ENCODE measurements at places on chromosomes 5 and 9.

- no peak for DNase-seq
Measured at GRCh38 chr9:68825762-68826472, 120.9 kb downstream of the PIP5K1B start.

DNA sequence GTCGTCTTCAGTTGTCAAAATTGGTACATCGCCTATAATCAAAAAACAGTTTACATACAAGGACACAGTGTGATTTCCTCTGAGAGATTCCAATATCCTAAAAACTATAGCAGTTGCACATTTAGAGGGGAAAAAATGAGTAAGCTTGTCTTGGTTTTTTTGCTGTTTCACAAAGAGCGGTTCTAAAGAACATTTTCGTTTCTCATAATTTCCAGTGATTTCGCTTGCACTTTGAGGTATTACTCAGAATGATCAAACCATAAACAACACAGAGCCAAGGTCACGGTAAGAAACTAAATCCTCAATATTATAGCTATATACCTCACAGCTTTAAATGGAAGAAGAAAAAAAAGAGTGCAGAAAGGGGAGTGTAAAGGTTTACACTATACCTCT is 861 bp downstream of the MTX3 start:
- no peak for DNase-seq

- DNase-seq: no peak
Measured at GRCh38 chr9:135083831-135084230, 3.6 kb upstream of the OLFM1 start.

DNA sequence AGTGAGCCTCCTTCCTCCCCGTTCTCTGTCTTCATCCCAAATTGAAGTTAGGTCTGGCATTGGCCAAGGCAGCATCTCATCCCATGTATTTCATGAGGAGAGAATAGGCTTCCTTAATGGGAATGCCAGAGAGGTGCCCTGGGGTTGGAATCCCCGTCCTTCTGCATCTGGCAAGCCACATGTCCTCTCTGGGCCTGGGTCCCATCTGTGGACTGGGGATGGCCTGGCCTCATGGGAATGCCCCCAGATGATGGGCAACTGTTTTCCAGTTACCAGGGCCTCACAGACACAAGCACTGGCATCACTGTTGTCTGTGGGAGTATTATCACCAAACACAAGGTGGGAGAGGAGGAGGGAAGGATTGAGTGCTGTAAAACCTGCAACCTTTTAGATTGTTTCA is 153.9 kb downstream of the FSTL4 start:
- DNase-seq: no peak

DNA sequence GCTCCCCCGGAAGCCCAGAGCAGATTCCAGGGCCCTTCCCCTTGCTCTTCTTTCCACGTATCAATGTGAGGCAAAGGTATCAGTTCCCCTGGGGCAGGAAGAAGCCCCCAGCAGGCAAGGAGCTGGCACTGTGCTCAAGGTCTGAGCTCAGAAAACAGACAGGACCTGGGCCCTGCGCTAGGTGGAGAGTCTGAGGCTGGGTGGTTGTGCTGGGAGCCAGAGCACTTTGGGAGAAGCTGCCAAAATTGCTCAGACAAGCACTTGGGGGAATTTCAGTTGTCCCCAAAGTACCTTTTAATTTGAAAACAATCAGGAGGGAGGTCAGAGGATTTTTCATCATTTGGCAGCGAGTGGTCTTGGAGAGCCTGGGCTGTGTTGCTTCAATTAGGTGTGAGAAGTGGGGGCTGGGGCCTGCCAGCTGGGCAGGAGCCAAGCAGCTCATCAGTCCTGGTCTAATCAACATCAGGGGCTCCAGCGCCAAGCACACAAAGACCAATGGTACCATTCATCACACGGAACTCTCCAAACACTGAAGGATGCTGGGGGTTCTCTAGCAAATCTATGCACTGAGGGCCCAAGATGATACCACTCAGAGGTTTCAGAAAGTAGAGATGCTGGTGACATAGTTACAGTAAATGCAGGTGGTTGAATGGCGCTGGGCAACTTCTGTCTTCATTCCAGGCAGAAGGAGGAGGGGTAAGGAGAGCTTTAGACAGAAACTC is 176.5 kb downstream of the SNX18 start:
- DNase-seq: no peak

DNA sequence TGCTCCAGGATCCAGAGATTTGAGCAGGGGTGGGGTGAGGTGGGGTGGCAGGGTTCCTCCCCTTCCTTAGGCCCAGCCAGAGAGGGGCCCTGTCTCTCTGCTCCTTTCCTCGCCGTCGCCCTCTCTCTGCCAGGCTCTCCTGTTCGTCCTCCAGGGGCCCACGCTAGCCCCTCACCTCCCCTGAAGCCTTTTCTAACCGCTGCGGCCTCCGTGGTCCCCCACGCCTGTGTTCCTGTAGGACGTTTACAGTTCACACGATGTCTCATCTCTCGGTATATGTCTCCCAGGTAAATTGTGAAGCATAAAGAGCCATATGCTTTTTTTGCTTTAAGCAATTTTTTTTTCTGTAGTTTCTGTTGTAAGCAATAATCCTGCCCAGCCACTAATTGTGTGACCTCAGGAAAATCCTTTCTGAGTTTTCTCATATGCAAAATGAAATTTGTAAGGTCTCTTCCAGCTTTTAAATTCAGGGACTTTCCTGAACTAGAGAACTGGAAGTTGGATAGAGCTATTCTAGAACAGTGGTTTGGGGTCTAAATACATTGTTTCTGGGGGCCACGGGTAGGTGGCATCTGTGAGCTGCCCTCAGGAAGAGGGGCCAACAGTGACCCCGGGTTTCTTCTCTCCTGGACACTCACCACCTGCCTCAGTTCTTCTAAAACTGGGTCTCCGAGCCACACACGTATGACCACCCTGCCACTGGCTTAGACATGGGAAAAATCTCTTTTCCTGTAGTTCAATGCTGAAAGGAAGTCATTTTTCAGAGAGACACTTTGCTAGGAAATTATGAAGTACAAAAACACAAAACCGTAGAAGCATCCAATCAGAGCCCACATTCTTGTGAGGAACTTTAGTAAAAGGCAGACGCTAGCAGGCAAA is 50.2 kb upstream of the ZNF366 start:
- no peak for DNase-seq

- no peak for DNase-seq
Measured at GRCh38 chr9:32573821-32574220, 862 bp upstream of the NDUFB6 start.

GRCh38 chr9:33372900-33373299 is 29.5 kb downstream of the AQP7 start:
- DNase-seq: no peak

- DNase-seq: no peak
Measured at GRCh38 chr5:115325296-115325959, 29.0 kb upstream of the CCDC112 start.

GRCh38 chr5:80706835-80707447 is 52.2 kb upstream of the DHFR start:
- no peak for DNase-seq

- no peak for DNase-seq
Measured at GRCh38 chr5:110899566-110900412, 161.0 kb downstream of the SLC25A46 start.

DNA sequence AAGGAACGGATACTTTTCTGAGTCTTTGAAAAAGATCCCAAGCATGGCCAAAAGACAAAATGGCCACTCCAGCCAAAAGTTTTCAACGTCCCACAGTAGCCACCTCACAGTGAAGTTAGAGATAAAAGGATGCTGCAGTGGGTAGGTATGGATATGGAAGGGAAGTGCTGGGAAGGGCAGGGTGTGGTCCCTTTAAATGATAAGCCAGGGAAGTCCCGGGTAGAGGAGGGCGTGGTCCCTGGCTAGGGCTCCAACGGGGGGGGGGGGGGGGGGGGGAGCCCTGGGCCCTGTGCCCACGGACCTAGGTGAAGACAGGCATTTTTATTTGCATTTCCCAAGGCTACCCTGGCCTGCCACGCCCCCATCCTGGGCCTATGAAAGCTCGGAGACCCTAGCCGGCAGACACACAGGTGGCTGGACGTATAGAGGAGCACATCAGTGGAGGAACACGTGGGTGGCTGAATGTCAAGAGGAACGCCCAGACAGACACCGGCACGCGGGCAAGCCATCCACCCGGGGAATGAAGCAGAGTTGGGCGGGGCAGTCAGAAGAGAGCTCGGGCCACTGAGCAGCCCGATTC is 306.7 kb downstream of the NFIB start:
- no peak for DNase-seq

DNA sequence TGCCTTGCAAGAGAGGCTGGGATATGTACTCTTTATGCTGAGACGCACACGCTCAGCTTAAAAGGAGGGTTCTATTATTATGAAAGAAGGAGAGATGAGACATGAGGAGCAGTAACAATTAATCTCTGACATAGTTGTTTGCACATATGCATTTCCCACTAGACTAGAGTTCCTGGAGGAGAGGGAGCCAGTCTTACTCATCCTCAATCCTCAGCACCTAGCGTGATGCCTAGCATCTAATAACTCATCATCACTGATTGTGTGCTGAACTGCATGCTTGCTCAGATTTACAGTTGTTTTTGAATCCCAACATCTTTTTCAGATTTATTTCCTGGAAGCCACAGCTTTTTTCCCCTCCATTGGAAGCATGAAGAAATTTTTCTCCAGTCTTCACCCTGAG is 35.5 kb downstream of the GCNT4 start:
- DNase-seq: no peak

DNA sequence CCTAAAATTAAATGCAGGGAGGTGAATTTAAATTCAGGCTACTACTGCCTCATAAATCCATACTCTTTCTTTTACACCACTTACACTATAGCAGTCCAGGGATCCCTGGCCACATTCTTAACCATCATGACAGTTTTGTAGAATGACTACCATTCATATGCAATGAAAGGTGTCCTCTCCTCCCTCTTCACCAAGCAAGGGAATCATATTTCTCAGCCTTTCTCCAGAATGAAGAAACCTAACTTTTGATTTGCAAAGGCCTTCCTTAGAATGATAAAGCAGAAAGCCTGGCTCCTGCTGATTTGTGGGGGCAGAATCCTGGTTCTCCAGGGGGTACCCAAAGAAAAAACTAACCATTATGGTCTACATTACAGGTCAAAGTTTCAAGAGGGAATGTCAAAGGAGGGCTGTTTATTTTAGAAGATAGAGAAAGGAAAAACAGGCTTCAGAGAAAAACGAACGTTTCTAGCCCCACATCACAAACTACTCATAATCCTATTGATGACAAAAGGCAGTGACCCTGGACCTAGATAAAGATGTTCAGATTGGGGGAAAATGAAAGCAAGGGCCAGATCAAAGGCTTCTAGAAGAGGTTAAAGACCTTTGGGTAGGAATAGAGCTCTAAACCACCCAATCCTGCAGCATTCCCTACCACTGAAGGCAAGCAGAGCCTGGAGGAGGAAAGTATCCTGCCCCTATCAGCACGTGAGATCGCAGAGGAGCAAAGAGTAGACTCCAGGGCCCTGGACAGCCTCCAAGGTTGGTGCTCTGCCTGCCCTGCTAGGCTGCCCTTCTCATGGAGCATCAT is 11.5 kb downstream of the WNT8A start:
- no peak for DNase-seq

DNA sequence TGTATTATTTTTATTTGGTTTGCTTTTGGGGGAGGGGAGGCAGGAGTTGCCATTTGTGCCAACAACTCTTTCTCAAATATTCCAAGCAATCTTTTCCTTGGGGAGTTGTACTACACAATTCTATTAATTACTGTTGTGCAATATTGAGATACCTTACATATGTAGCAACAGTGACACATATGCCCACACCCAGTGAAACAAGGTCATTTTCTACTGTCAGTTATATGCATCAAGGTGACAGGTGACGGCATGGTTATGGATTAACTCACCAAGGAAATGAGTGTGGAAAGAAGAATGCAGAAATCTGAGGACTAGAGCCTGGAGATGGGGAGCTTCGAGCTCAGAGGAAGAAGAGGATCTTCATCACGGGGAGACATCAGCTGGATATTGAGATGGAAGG is 17.9 kb upstream of the MSMP start:
- DNase-seq: no peak

- no peak for DNase-seq
Measured at GRCh38 chr5:54282876-54283275, 27.5 kb downstream of the ARL15 start.

DNA sequence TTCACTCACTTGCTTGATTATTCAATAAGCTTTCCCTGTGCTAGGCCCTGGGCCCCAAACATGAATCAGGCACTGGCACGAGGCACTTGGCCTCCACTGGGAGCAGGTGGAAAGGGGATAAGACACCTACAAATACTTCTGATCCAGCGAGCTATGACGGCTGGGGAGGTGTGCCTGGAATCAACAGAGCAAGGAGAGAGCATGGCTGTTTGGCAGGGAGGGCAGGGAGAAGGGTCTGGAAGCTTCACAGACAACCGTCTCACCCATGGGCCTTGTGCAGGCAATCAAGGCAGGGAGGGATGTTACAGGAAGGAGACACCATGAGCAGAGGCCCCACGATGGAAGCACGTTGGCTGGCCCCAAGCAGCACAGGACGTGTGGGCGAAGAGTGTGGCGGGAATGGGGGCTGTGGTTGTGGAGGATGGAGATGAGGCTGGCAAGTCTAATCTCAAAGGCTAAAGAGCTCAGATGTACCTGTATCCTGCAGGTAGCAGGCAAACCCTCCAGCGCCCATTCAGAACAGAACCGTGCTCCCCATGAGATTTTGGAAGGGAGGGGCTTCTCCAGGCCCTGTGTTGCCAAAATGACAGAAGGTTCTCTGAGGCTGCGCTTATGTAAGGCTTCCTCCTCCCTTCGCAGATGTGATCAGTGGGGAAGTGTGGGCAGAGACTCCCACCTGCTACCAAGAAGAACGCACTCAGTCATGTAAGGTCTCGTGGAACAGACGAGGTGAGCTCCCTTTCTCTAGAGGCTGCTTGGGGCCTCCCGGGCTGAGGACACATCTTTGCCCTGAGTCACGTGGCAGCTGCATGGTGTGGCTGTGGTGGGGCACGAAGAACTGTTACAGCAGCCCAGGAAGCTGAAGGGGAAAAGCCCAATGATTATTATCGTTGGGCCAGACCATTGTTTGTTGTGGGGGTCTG is 189.7 kb downstream of the DAB2IP start:
- DNase-seq: no peak

DNA sequence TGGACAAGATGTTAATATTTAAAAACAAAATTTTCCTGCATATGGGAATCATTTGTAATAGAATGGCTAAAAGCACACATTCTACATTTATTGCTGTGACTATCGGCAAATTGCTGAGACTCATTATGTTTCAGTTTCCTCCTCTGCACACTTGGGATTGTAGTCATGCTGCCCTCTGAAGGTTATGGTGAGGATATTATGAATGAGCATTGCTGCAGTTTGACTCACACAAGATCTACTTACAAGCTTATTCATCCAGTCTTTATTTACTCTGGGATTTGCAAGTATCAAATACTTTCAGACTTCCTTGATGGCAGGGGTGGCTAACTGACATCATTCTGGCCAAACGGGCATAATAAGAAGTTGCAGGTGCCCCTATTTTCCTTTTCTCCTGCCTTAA is 9.5 kb upstream of the NFIL3 start:
- DNase-seq: peak; percentile 33

DNA sequence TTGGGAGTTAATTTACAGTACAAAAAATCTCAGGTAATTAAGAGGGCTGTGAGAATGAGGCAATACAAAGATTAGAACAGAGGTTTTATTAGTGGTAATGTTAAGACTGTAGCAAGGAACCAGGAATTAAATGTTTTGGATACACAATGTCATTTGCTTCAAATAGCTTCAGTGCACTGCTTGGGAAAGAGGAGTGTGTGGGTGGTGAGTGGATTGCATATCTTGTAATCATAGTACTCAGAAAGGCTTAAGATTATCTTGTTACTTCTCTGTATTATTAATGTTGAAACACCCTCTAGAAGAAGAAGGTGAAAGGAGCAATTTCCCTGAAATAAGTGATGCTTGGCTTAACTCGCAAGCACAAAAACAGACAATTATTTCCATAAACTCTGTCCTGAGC is 21.0 kb upstream of the TBCA start:
- DNase-seq: no peak

Measured in GDM1 (cell line).